ENCODE measurements at places on chromosomes 6 and 20. TPM values are rescaled to one million over a fixed set of nuclear protein-coding genes. Genes with fewer than 3 reads are reported as not detected.

The LGSN gene
- 0.25 TPM for total RNA-seq

The FHL5 gene
- total RNA-seq, result 0.74 TPM

The RBPJL gene
- total RNA-seq, result not detected

The CALHM5 gene
- 0.25 TPM for total RNA-seq

The METTL24 gene
- 0.98 TPM for total RNA-seq

The NR2E1 gene
- total RNA-seq, result 10.8 TPM

The SPTLC3 gene
- total RNA-seq, result 0.98 TPM

The ESR1 gene
- under 0.01 TPM for total RNA-seq

The HAO1 gene
- total RNA-seq, result not detected

The SLC13A3 gene
- 7.9 TPM for total RNA-seq

The SLC35D3 gene
- 0.25 TPM for total RNA-seq

The SRSF12 gene
- 27.5 TPM for total RNA-seq

The ARG1 gene
- 1.2 TPM for total RNA-seq

The HLA-DQA1 gene
- total RNA-seq, result under 0.01 TPM

The BPI gene
- 0.25 TPM for total RNA-seq

The HCK gene
- 2.5 TPM for total RNA-seq

The VSX1 gene
- under 0.01 TPM for total RNA-seq

The ABHD12 gene
- 25.1 TPM for total RNA-seq

The ZSWIM1 gene
- 3.4 TPM for total RNA-seq

The DNMT3B gene
- 6.1 TPM for total RNA-seq

The NKAPL gene
- 0.98 TPM for total RNA-seq

The IP6K3 gene
- total RNA-seq, result not detected

The SYCP2L gene
- 7.1 TPM for total RNA-seq

The OPN5 gene
- total RNA-seq, result not detected

The TCF21 gene
- not detected for total RNA-seq

The NMBR gene
- total RNA-seq, result 4.7 TPM

The LY6G6D gene
- 0.74 TPM for total RNA-seq

The CFAP206 gene
- 1.2 TPM for total RNA-seq

The MAP3K4 gene
- 31.2 TPM for total RNA-seq

The HTR1B gene
- 2.2 TPM for total RNA-seq

The MKKS gene
- total RNA-seq, result 17.5 TPM

The RGS17 gene
- 81.4 TPM for total RNA-seq

The ANKEF1 gene
- 2.5 TPM for total RNA-seq

The C20orf96 gene
- total RNA-seq, result 11.1 TPM

The PTGIS gene
- 4.9 TPM for total RNA-seq

The CTSA gene
- total RNA-seq, result 10.3 TPM

The KCNQ2 gene
- 136 TPM for total RNA-seq

The OLIG3 gene
- total RNA-seq, result not detected

The TPX2 gene
- 6.6 TPM for total RNA-seq

The SLPI gene
- not detected for total RNA-seq

The EMILIN3 gene
- 3.7 TPM for total RNA-seq

The PDE10A gene
- total RNA-seq, result 54.6 TPM
